ENCODE measurements at places on chromosomes 1 and 21.

- DNase-seq, result no peak
These were observed 139.8 kb downstream of the AJAP1 start for GRCh38 chr1:4794020-4794780.

DNA sequence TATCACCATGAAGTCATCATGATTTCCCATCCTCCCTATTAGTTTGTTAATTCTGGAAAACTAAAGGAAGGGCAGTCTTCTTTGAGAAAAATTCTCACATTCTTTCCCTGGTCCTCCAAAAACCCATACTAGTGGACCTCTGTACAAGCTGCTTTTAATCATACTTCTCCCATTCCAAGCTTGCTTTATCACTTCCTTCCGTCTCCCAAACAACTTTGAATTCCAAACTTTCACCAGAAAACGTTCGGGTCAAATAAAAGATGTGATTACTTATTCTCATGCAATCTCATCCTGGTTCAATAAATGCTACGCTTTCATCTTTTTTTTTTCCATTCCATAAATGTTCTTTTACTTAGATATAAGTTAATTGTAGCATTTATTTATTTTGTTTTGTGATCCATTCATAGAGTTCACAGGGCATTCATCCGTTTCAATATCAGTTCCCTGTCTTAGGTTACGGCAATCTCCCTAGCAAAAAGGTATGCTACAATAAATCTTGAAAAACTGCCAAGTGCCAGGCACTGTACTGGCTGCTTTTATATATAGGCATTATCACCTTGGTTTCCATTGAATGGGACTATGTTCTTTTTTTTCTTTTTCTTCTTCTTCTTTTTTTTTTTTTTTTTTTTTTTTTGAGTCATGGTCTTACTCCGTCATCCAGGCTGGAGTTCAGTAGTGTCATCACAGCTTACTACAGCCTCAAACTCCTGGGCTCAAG is 100.2 kb upstream of the GREM2 start:
- DNase-seq, result no peak

DNA sequence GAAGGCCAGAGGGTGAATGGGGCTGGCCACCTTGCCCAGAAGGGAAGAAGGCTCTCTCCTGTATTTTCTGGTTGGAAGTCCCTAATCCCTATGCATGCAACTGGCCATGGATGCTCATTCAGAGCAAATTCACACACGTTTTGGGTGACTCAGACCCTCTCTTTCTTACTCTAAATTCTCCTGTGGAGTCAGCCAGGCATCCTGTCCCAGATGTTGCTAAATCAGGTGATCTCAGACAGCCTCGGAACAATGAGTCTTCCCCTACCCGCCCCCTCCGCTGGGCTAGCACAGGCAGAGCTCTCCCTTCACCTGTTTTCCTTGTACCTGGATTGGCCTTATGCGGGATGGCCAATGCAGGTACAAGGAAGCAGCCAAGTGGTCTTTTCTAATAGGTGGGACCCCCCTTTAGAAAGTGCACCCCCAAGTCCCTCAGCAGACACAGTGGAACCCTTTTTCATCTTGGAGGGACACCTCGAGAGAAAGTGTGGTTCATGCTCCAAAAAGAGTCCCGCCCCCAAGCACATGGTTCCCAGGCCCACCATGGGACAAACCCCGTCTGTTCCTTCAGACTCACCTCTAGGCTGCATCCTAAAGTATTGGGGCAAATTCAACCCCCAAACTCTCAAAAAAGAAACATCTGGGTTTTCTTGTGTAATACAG is 8.6 kb downstream of the S100A6 start:
- no peak for DNase-seq

- DNase-seq, result no peak
These were observed 147.9 kb upstream of the RGS18 start for GRCh38 chr1:192010406-192010805.

GRCh38 chr1:47693115-47693514 is 255.3 kb downstream of the FOXD2 start:
- no peak for DNase-seq

DNA sequence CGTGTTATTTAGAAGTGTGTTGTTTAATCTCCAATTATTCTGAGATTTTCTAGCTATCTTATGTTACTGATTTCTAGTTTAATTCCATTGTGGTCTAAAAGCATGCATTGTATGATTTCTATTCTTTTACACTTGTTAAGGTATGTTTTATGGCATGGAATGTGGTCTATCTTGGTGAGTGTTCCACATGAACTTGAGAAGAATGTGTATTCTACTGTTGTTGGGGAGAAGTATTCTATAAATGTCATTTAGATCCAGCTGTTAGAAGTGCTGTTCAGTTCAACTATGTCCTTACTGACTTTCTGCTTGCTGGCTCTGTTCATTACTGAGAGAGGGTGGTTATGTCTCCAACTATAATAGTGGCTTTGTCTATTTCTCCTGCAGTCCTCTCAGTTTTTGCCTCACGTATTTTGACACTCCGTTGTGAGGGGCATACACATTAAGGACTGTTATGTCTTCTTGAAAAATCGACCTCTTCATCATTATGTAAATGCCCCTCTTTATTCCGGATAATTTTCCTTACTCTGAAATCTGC is 12.0 kb upstream of the PLA2G5 start:
- no peak for DNase-seq

DNA sequence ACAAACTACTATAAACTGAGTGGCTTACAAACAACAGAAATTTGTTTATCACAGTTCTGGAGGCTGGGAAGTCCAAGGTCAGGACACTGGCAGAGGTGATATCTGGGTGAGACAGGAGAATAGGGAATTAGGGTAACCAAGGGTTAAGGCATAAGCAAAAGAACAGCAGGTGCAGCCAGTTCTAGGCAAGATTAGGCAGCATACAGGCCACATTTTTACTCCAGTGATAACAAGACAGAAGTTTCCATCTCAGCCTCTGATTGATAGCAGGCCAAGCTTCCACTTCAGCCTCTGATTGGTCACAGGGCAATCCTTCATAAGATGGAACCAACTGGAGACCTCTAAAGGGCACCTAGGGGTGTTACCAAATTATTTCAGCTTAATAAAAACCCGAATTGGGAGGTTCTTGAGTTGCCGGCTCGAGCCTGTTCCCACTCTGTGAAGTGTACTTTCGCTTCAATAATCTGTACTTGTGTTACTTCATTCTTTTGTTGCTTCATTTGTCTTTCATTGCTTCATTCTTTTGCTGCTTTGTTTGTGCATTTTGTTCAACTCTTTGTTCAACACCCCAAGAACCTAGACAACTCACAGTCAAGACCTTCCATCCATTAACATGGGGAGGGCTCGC is 185.6 kb downstream of the TOMM20 start:
- DNase-seq, result no peak

All from pulmonary artery endothelial cell (primary cell).